ENCODE measurements at places on chromosomes 1 and 21. TPM values are rescaled to one million over a fixed set of nuclear protein-coding genes. Genes with fewer than 3 reads are reported as not detected.

Gene TGFB2
- 2.5 TPM for total RNA-seq

DNA sequence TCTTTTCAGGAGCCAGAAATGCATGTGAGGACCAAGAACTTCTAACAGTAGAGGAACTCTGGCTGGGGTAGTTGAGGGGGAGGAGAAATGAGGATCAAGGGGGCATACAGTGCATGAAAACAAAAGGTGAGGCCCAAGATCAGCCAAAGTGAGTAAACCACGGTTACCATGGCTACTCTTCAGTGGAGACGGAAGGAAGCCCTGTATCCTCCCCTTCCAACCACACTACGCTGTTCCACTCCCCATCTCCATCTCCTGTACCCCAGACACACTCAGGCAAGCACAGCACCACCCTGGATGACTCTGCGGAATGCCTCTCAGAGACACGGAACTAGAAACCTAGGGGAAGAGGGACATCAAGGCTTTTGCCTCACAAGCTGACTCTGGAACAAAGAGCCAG, 157.6 kb upstream of the CAMK1G start:
- no peak for DNase-seq

DNA sequence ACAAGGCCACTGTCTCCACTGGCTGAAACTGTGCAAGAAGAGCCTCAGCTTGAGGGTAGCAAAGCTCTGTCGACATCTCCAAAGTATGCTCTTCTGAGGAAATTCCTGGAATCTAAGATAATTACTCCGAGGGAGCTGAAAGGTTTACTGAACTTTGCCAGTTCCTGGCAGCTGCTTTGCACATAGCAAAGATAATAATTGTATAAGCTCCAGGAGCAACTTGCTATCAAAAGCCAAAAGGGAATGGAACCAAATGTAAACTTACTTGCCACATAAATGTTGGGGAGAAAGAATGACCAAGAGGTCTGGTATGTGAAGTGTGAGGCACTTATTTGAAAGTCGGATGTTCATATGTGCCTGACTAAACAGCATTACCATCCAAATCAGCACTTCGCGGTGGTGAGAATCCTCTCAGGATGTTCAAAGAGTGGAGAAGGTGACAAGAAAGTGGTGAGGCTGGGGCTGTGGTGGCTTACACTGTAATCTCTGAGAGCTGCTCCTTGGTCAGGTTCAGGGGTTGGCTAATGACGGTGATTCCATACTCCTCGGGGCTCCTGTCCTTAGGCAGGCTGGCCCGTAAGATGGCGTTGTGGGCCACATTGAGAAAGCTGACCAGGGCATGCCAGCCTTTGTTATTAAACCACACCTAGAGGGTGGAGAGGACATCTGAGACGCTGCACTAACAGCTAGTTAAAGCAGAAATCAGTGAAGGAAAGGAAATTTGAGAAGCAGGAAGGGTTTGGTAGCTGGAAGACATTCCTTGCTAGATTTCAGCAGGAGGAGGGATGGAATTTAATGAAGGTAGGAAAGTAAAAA, 100.0 kb downstream of the ABCA4 start:
- DNase-seq = peak; percentile 83

Gene CCDC27
- not detected for total RNA-seq

- peak; percentile 58 for DNase-seq
Measured at GRCh38 chr1:179251675-179252074, 22.2 kb upstream of the ABL2 start.

DNA sequence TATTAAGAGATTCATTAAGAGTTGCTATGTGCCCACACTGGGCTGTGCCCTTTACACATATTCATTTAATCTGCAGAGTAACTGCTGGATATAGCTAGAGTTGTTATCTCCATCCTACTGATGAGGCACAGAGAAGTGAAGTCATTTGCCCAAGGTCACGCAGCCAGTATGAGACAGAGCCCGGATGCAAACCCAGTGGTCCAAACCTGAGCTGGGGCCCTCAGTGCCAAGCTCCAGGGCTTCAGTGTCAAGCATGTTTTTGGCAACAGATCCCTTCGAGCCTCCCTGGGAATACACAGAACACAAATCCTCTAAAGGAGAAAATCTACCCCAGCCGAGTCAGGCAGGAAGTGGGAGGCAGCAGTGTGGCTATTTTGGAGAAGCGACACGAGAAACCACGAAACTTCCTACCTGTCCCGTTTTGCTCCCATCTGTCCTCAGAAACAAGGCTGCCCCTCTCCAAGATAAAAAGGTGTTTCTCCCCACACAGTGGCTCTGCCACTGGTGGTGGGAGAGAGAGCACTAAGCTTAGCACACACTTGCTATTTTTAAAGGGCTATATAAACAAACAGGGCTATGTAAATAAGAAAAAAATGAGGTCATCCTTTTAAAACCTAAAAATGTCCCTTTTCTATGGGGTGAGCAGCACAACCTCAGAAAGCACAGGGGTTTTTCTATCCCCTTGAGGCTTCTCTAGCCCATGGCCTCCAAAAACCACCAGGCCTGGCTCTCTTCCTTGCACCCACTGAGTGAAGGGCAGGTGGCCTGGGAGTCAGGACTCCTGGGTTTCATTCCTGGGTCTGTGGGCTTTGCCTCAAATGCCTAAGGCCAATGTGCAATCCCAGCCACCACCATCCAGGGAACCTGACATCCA, 138.6 kb upstream of the EDN2 start:
- peak; percentile 16 for DNase-seq

- DNase-seq = no peak
Measured at GRCh38 chr1:15196807-15197530, 43.4 kb downstream of the TMEM51 start.

DNA sequence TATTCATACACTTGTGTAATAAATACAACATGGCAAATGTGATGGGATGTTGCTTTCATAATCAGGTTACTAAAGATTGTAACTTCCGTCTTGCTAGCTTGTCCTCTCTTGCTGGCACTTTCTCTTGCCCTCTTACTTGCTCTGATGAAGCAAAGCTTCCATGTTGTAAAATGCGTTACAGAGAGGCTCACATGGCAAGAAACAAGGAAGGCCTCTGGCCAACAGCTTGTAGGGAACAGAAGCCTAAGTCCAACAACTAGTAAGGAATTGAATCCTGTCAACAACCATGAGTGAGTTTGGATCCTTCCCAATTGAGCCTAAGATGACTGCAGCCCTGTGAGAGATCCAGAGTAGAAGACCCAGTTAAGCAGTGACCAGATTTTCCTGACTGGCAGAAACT, 15.4 kb downstream of the TMED5 start:
- no peak for DNase-seq

DNA sequence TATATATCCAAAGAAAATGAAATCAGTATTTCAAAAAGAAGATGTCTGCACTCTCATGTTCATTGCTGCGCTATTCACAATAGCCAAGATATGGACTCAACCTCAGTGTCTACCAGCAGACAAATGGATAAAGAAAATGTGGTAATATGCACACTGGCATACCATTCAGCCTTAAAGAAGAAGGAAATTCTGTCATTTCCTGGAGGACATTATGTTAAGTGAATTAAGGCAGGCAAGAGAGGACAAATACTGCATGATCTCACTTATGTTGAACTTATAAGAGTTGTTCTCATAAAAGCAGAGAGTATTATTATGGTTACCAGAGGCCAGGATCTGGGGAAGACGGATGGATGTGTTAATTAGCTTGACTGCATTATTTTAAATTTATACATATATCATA, 115.9 kb downstream of the NEGR1 start:
- no peak for DNase-seq

GRCh38 chr1:156480411-156481192, 20.0 kb downstream of the MEF2D start:
- DNase-seq = no peak

DNA sequence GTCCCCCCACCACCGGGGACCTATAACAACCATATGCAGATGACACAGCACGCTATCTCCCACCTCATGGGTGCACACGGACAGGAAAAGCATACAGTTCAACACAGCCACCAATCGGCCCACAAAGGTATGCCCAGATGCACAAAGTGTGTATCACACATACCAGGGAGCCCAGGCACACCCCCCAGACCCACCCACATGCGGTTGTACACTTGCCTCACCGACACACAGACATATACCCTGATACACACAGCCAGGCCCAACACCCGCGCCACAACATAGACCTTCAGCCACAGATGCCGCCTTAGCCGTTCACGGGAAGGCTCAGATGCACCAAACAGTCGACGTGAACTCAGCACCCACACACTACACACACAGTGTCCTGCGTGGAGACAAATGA, 5.5 kb downstream of the CROCC start:
- no peak for DNase-seq

All from HFFc6 (cell line).